ENCODE measurements at places on chromosomes 3 and 15.

DNA sequence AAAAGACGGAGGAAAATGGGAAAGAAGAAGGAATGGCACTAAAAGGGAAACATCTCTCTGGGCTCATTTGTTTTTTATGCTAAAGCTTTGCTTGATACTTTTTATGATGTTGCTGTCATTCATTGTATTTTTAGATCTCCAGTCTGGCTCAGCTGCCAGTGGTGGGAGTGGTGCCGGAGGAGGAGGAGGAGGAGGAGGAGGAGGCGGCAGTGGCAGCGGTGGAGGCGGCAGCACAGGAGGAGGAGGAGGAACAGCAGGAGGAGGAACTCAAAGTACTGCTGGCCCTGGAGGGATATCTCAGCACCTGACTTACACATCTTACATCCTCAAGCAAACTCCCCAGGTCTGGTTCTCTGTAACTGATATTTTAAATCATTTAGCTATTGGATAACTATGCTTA is 49.6 kb downstream of the MAP6D1 start:
- no peak for DNase-seq

- no peak for DNase-seq
Measured at GRCh38 chr3:153714588-153715290, 406.5 kb upstream of the ARHGEF26 start.

DNA sequence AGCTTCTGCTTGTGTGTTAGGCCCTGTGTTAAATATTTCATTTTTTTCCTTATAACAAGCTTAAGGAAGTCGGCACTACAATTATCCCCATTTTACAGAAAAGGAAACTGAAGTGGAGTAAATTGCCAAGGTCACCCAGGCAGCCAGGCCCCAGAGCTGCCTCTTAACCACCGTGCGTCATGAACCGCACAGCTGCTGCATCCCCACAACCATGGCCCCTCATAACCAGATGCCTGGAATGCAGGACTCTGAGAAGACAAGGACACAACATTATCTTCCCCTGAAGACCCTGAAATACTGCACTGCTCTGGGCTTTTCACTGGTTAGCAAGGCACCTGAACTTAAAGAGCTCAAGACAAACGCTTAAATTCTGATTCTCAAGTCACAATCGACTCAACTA is 14.6 kb downstream of the LRIG1 start:
- no peak for DNase-seq

DNA sequence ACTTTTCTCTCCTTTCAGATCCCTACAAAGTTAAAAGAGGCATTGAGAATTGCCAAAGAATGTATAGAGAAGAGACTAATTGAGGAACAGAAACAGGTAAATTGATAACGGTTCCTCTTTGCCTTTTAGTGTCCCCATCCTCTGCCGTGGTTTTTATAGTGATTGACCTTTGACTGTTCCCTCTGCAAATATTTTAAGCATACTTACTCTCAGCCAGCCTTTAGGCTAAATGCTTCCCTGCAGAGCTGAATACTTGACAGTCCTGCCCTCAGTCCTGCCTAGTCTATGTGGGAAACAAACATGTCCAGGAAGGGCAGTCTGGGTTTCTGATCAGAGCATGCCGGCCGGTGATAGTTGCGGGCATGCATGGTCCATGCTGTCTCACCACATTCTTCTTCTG is 24.7 kb downstream of the PDHB start:
- DNase-seq, result no peak

- DNase-seq, result no peak
Measured at GRCh38 chr3:184937611-184938010, 125.6 kb downstream of the VPS8 start.

DNA sequence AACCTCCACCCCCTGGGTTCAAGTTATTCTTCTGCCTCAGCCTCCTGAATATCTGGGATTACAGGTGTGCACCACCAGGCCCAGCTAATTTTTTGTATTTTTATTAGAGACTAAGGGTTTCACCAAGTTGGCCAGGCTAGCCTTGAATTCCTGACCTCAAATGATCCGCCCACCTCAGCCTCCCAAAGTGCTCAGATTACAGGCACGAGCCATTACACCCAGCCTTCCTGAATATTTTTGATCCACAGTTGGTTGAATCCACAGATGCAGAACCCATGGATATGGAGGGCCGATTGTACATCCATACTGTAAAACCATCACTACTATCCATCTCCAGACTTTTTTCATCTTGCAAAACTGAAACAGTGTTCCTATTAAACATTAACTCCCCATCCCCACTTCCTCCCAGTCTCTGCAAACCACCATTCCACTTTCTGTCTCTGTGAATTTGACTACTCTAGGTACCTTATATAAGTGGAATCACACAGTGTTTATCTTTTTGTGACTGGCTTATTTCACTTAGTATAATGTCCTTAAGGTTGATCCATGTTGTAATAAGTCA is 8.2 kb upstream of the TMEM62 start:
- no peak for DNase-seq

GRCh38 chr3:48112813-48113212 is 75.4 kb downstream of the CDC25A start:
- no peak for DNase-seq

- DNase-seq, result no peak
Measured at GRCh38 chr15:38826880-38827279, 262.3 kb upstream of the RASGRP1 start.

- no peak for DNase-seq
Measured at GRCh38 chr3:156661155-156661554, 13.2 kb upstream of the TIPARP start.

GRCh38 chr15:94411285-94411684 is 179.9 kb downstream of the MCTP2 start:
- DNase-seq, result no peak

DNA sequence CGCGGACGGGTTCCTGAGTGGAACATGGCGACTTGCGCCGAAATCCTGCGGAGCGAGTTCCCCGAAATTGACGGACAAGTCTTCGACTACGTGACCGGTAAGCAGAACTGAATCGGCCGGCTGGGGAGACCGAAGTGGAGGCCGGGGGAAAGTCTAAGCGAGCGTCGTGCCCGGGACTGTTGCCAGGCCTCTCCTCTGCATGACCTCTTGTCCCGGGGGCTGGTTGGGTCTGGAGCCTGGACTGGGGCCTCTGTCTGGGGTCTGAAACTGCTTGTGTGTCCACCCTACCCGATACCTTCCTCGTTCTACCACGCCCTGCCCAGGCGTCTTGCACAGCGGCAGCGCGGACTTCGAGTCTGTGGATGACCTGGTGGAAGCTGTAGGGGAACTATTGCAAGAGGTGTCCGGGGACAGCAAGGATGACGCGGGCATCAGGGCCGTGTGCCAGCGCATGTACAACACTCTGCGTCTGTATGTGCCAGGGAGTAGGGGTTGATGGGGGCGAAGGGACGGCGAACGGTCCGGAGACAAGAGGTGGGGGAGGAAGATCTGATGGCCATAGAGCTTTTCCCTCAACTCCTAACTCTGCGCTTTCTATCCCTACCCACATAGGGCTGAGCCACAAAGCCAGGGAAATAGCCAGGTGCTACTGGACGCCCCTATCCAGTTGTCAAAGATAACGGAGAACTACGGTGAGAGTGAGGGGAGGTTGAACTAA is at the start of gene ABCF3:
Gene ABCF3 (plus strand): TSS at position 16 of the 718 bp plus-strand sequence. CDS start 9 bp downstream, at position 25.
- DNase-seq, result no peak

DNA sequence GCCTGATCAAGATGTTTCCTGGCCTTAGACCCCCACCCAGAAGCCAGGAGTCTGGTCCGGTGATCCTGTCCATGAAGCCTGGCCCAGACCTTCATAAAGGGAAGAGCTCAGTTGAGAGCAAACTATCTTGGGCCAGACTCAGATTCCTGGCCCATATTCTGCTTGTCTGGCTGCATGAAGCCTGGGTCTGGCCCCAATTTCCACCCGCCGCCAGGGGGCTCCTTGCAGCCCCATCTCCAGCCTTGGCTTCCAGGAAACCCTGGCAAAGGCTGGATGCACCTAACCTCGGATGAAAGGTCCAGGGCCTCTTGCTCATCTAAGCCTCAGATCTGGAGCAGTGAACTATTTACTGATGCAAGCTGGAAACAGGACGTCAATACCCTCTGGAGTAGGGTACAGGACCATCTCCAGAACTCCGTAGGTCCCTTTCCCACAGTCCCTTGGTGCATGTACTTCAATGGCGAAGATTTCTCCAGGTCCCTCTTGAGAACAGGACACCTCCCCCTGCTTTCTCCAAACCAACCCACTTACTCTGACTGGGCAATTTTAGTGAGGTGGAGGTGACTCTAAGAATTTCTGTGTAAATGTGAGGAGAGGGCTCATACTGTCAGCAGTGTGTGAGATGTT is 5.6 kb downstream of the FOXL2 start:
- no peak for DNase-seq

DNA sequence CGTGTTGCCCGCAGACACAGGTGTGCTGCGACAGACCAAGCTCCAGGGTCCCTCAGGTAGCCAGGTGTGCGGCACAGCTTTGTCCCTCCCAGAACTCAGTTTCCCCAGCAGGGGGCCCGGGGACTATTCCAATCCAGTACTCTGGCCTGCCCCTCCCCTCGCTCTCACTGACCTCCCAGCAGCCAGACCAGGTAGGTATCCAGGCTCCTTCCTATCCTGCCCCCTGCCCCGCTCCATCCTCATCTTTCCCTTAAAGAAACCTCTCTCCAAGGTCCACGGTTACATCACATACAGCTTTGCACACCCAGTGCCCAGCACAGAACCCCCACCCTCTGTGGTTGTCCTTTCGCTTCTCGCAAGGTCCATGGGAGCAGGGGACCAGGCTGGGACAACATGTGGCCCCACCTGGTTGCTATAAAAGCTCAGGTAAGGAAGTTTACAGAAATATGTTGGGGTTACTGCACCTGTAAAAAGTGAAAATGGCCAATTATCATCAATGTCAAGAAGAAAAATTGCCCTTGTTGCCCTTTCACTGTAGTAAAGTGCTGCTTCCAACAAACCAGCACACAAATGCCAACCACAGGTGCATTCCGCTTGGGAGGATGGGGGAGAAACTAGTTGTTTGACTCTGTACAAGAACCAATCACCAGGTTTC is 7.3 kb upstream of the CYP11A1 start:
- DNase-seq, result no peak

GRCh38 chr3:79960594-79960993 is 192.8 kb upstream of the ROBO1 start:
- DNase-seq, result no peak

DNA sequence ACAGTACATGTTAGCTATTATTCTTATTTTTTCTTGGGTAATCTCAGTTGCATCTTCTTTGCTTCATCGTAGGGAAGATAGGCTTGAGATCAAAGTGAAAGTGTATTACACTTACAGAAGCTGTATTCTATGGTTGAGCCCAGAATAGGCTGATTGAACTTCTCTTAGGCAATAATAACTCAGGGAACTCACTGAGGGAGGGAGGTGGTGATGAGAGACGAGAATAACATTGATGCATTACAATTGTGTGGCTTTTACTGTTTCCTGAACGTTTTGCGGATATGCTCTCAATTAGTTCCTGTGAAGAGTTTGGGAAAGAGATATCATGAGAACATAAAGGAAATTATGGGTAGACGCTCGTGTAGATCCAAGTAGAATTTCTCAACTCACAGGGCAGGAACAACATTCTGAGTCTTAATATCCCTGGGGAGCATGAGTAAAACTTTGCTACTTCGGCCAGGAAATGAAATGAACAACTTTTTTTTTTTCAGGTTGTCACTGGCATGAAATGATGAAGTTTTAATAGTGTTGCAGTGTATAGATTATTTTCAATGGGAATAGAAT is 302.2 kb downstream of the TUSC7 start:
- DNase-seq, result no peak

- DNase-seq, result no peak
Measured at GRCh38 chr3:170709046-170709445, 123.2 kb upstream of the SLC7A14 start.

DNA sequence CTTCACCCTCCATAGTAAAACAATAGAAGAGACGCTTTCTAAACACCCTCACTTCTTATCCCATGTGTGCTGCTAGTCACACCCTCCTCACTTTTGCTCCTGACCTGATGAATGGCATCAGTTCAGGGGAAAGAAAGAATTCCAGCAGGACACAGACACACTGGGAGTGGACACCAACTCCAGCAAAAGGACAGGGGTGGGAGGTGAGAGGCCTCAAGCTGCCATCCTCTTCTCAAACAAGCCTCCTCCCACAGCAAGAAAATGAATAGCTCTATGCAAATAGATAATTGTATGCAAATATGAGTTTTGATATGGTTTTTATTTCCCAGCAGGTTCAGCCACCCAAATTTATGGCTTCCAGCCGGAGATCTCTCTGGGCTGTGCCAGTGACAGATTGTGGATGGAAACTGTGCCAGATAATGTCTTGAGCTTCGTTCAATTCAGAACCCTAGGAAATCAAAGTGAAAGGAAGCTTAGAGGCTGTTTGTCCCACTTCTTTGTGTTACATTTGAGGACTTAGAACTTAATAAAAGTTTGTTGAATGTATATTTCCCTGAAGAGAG is 209.3 kb upstream of the PPP2R3A start:
- no peak for DNase-seq

Measured in activated T-helper 1 cell treated with anti-CD3 and anti-CD28 coated beads, Interleukin-2, amount 50 U/mL, for 16 hours (primary cell).